Endothelial cell of umbilical vein (primary cell): ENCODE measurements at places on chromosomes 2 and 18.

DNA sequence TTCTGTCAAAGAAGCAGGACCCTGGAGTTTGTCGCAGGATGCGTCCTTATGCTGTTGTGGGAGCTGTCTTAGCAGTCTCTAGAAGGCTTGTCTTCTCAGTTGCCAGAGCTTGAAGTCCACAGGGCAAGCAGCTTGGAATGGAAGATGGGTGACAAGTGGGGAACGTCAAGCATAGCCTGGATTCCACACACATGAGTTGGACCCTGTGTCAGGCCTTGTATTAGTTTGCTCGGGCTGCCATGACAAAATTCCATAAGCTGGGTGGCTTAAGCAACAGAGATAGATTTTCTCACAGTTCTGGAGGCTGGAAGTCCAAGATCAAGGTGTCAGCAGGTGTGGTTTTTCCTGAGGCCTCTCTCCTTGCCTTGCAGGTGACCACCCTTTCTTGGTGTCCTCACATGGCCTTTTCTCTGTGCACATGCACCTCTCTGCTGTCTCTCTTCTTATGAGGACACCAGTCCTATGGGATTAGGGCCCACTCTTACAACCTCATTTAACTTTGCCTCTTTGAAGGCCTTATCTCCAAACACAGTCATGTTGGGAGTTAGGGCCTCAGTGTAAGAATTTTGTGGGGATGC is 51.3 kb downstream of the THNSL2 start:
- no peaks in the 10 kb centered on the region for H3K27me3 ChIP-seq
- DNase-seq: no peak
- H3K36me3 ChIP-seq: no peaks in the 10 kb centered on the region
- H3K4me1 ChIP-seq: no peaks in the 10 kb centered on the region

DNA sequence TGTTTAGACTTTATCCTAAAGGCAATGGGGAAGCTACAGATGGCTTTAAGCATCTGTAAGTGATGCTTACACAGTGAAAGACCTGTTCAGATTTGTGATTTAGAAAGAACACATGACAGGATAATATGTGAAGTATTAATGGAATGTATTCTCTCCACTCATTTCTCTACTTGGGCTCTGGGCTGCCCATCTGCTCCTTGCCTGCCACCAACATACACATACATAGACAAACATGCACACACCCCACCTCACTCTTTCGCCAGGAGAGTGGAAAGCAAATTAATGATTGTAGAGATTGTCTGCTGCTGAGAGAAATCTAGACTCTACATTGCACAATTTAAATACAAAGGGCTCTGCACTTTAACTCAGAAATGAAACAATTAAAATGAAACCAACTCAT is 61.0 kb upstream of the NFE2L2 start:
- H3K4me1 ChIP-seq: peaks cover 9% of the 10 kb centered on the region
- H3K27me3 ChIP-seq: no peaks in the 10 kb centered on the region
- H3K27ac ChIP-seq: no peak overlapping the region
- DNase-seq: no peak
- no peaks in the 10 kb centered on the region for H3K36me3 ChIP-seq

DNA sequence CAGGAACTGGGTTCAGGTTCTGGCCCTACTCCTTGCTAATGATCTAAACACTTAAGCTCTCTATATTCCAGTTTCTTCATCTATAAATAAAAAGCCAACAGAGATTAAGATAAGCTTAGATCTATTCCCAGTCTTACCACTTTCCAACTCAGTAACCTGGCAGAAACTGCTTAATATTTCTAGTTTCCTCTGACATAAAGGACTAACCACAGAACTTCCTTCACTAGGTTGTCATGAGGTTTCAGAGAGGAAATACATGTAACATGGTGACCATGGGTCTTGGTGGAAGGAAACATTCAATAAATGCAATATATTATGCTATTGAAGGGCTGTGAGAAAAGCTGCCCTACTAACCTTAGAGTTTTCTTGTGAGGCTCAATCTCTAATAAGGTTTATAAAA is 114.4 kb upstream of the PDE1A start:
- H3K36me3 ChIP-seq: no peaks in the 10 kb centered on the region
- no peak overlapping the region for H3K27ac ChIP-seq
- no peak overlapping the region for H3K4me3 ChIP-seq
- H3K27me3 ChIP-seq: no peaks in the 10 kb centered on the region

- no peaks in the 10 kb centered on the region for H3K4me1 ChIP-seq
- H3K27ac ChIP-seq: no peak overlapping the region
- H3K36me3 ChIP-seq: no peaks in the 10 kb centered on the region
Measured at GRCh38 chr2:59734743-59735142, 818.7 kb downstream of the BCL11A start.

- H3K27me3 ChIP-seq: peaks cover 3% of the 10 kb centered on the region
- peaks cover 6% of the 10 kb centered on the region for H3K4me1 ChIP-seq
- H3K27ac ChIP-seq: no peak overlapping the region
- no peaks in the 10 kb centered on the region for H3K36me3 ChIP-seq
- H3K4me3 ChIP-seq: no peak overlapping the region
- peak; percentile 26 for DNase-seq
Measured at GRCh38 chr2:72864500-72864899, 22.7 kb upstream of the SPR start.

- no peak overlapping the region for H3K27ac ChIP-seq
- no peaks in the 10 kb centered on the region for H3K36me3 ChIP-seq
- no peak for DNase-seq
Measured at GRCh38 chr18:3217948-3218647, 1.7 kb downstream of the MYOM1 start.

DNA sequence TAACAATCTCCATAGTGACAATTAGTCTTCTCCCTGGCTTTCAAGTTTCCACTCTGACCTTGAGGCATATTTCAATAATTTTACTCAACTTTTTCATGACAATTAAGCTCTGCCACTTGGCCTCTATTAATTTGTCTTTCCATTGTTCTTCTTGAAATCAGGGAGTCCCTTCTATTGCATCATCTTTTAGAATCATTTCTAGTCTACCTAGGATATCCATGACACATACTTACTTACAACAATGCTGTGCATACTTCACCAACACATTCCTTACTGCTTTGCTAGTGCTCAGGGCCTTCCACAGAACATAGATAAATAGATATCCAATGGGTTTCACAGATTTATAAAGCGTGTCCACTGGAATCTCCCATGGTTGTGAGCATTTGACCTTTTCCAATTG is 331.5 kb upstream of the LRP1B start:
- H3K4me3 ChIP-seq: no peak overlapping the region
- no peak overlapping the region for H3K27ac ChIP-seq
- H3K27me3 ChIP-seq: no peaks in the 10 kb centered on the region
